ENCODE measurements at places on chromosomes 4 and X. TPM values are rescaled to one million over a fixed set of nuclear protein-coding genes. Genes with fewer than 3 reads are reported as not detected.

- DNase-seq, result no peak
Observed at GRCh38 chr4:113825272-113825671, 63.7 kb upstream of the CAMK2D start.

- no peak for DNase-seq
Observed at GRCh38 chr4:20868108-20868507, 167.8 kb downstream of the PACRGL start.

GRCh38 chr4:100977746-100978397 is 369.5 kb downstream of the PPP3CA start:
- no peak for DNase-seq

- no peak for DNase-seq
Observed at GRCh38 chr4:87005369-87005689, 70.5 kb downstream of the AFF1 start.

DNA sequence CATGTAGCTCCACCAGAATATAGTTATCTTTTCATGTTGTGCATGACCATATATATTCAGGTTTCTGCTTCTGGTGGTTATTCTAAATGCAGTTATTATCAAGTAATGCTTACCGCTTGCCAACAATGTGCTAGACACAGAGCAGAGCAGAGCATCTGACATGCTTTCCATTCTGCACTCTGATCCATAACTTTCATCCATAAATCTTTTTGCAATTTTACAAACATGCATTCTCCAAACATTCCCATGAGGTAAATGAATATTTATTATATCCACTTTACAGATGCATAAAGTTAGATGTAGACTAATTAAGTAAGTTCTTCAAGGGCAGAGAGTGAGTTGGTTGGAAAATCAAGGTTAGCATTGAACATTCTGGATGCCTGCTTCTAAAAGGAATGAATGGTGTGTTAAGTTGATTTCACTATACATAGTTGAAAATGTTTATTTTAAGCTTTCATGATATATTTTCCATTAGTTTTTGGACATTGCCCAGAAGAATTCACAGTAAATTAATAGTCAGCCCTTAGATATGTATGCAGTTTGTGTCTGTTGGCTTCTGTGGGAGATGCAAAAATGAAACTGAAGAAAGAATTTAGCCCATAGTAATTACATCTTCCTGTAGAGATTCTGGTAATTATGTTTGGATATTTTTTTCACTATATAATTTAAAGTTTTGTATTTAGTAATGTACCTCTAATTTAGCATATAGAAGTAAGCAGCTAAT is 867.8 kb downstream of the CCSER1 start:
- no peak for DNase-seq

- no peak for DNase-seq
Observed at GRCh38 chr4:26061248-26061986, 147.4 kb downstream of the SMIM20 start.

- DNase-seq, result no peak
Observed at GRCh38 chr4:110275871-110276270, 77.5 kb upstream of the ELOVL6 start.

GRCh38 chr4:117370944-117371668 is 285.7 kb upstream of the TRAM1L1 start:
- no peak for DNase-seq

GRCh38 chrX:110008011-110008635 is 5.2 kb downstream of the TMEM164 start:
- no peak for DNase-seq

DNA sequence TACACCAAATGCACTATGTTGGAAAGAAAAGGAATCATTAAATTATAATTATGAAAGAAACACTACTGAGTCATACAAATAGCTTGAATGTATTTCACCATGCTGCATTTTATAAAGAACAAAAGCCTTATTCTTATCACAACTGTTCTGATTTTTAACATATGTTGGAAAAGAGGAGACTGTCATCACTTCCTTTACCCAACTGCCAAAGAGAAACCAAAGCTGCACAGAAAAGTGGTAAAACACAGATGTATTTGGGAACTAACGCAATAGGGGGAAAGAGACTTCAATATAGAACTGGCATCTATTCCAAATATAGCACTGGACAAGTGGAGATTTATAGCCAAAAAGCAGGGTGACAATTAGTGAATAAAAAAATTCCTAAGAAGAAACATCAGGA is 181.0 kb downstream of the SPANXN3 start:
- no peak for DNase-seq

DNA sequence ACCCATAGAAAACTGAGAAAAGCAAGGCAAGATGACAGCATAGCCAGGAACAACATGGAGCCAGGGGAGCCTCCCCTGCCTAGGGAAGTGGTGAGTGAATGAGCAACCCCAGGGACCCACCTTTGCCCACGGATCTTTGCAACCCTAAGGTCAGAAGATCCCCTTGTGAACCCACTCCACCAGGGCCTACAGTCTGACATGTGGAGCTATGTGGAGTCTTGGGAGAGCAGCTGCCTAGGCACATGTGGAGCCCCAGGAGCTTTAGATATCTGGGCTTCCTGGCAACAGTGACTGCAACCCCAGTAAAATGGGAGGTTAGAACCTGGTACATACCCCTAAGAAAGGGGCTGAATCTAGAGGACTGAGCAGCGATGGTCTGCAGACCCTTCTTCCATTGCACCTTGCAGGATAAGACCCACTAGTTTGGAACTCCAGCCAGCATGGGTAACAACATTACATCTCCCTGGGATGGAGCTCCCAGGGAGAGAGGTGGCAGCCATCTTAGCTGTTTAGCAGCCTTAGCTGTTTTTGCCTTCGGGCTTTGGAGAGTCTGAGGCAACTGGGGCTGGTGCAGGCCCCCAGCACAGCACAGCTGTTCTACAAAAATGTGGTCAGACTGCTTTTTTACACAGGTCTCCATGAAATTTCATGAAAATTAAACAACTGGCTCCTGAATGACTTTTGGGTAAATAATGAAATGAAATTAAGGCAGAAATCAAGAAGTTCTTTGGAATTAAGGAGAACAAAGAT is 104.7 kb upstream of the TRIM2 start:
- no peak for DNase-seq

Gene TMEM150C
- 10.2 TPM for total RNA-seq

Gene SRPK3
- 4.3 TPM for total RNA-seq

Gene BMX
- total RNA-seq, result 4.8 TPM
